ENCODE measurements at places on chromosomes 3 and 15. TPM values are rescaled to one million over a fixed set of nuclear protein-coding genes. Genes with fewer than 3 reads are reported as not detected.
A peak's percentile ranks its signal among the peaks of the same experiment; 100 is the strongest.

The CEP97 gene
- polyA plus RNA-seq: 14.0 TPM

The FES gene
- polyA plus RNA-seq: 10.0 TPM

The SOX14 gene
- polyA plus RNA-seq: not detected

The WDR49 gene
- 0.30 TPM for polyA plus RNA-seq

The TRA2B gene
- 182 TPM for polyA plus RNA-seq

The SPATA16 gene
- polyA plus RNA-seq: not detected

The LHFPL4 gene
- polyA plus RNA-seq: 0.03 TPM

The ROBO2 gene
- 5.4 TPM for polyA plus RNA-seq

- DNase-seq: no peak
These were observed 335.7 kb upstream of the RORA start for GRCh38 chr15:61564785-61565184.

GRCh38 chr3:119703820-119704531 is 1.2 kb downstream of the CFAP91 start:
- peak; percentile 2 for DNase-seq

- no peak for DNase-seq
These were observed 17.8 kb upstream of the UTS2B start for GRCh38 chr3:191348098-191348497.

DNA sequence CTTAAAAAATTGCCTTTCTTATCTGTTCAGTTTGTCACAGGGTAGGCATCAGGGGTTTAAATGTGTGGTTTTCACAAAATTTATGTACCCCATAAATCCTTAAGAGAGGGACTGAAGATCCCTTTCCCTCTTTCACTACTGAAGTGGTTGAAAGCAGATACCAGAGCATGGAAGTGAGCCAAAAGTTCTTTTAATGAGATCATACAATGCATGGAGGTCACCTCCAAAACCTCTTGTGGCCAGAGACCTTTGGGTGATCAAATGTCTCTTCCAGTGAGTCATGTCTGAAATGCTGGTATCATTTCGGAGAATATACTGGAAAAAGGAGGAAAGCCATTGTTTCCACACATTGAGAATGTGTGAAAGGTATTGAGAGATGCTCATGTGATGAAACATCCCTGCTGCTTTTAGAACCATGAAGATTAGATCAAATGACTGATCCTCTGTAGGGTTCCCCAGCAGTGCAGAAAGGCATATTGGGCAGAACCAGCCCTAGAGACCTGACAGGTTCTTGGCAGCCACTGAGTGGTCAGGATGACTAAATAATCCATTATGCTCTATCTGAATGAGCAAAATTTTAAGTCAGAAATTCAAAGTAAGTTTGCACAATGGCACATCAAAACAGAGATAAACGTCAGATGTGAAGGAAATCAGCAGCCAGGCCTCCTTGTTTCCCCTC is 165.8 kb upstream of the SLC2A2 start:
- DNase-seq: peak; percentile 27

DNA sequence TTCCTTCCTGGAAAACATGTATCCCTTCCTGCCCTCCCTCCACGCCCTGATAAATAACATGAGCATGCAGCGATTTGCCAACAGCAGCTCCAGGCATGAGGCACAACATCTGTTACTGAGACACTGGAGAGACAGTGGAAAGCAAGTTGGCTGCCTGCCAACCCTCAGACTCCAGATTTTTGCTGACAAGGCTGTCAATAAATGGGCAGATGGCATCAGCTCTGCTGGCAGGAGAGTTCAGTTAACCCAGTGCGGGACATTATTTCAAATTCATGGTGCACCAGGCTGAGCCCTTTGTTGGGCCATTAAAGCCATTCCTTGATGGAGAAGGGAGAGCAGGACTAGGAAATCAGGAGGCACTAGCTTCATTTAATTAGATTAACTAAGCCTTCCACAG is 293.3 kb downstream of the MEX3B start:
- DNase-seq: peak; percentile 79

DNA sequence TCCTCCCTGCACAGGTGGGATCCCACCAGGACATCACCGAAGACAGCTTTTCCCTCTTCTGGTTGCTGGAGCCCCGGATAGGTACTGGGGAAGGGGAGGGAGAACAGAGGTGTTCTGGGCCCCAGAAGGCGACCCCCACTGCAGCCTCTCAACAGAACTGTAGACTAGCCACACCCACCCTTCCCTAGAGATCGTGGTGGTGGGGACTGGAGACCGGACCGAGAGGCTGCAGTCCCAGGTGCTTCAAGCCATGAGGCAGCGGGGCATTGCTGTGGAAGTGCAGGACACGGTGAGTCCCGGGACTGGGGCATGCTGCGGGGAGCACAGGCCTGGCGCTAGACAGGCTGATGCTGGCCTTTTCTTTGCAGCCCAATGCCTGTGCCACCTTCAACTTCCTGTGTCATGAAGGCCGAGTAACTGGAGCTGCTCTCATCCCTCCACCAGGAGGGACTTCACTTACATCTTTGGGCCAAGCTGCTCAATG is 809 bp downstream of the NDUFAF3 start:
- no peak for DNase-seq

- DNase-seq: no peak
These were observed 42.9 kb upstream of the ZNF710 start for GRCh38 chr15:89958107-89958805.

GRCh38 chr15:66774001-66774814 is 72.2 kb downstream of the SMAD6 start:
- DNase-seq: peak; percentile 93

DNA sequence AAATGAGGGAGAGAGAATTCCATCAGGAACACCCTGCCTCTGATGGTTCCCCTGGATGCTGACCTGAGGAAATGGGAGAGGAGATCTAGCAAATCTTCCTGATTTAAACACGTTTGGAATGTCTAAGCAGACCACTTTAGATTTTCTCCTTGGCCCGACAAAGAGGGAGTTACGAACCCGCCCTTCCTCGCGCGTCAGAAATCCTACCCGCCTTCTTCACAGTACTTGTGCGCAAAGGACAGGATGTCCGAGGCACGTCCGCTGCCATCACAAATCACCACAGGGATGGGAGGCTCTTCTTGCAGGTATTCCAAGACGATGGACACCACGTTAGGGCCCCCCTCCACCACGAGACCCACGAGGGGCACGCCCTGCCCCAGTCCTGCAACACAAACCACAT is 38.6 kb downstream of the TRPM1 start:
- peak; percentile 10 for DNase-seq

GRCh38 chr3:13883681-13884080 is 3.8 kb upstream of the WNT7A start:
- DNase-seq: no peak

DNA sequence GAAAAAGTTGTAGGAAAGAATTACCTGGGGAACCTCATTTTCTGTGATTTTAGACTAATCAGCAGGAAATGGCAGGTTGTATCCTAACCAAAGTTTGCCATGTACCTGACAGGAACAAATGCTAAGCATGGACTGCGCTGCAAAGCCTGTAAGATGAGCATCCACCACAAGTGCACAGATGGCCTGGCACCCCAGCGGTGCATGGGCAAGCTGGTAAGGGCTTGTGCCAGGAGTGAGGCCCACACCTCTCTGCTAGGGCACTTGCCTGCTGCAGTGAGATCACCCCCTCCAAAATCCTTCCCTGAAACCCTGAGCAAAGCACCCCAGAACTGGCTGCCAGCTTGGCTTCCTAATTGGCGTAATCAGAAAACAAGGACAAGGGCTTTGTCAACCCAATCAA is 102.6 kb downstream of the STAC start:
- DNase-seq: no peak

DNA sequence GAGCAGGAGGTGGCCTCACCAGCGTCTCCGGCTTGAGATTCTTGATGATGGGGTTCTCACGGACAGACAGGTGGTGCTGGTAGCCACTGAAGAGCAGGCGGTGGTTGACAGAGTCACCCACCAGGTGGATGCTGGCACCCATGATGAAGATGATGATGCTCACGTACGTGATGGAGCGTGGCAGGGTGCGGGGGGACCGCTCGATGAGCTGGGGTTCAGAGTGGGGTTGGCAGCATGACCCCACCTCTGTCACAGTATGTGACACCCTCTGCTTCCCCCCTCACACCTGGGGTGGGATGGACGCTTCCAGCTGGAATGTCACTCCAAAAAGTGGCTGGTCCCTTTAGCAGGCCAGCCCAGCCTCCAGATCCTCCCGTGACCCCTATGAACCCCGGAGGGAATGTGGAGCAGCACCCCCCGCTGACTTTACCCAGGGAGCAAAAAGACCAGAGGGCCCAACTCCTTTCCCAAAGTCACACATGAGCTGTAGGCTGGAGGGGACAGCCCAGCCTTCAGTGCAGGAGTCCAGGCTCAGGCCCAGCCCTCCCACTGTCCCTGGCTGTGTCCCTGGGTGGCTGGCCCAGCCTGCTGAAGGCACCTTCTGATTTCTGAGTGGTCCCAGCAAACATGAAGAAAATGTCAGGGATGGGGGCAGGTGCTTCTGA is 6.7 kb upstream of the CALML4 start:
- DNase-seq: no peak

- peak; percentile 52 for DNase-seq
These were observed 951 bp downstream of the TARS3 start for GRCh38 chr15:101723171-101723873.

DNA sequence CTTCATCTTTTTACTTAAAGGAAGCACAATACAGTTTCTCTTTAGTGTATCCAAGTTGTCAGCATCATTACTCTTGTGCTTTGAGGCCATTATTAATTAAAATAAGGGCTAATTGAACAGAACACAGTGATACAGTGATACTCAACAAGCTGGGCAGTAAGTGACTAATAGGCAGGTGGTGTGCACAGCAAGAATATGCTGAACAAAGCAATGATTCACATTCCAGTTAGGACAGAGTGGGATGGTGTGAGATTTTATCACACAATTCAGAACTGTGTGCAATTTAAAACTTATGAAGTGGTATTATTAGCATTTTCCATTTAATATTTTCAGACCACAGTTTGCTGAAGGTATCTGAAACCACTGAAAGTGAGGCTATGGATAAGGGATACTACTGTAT is 116.9 kb downstream of the PLOD2 start:
- no peak for DNase-seq

DNA sequence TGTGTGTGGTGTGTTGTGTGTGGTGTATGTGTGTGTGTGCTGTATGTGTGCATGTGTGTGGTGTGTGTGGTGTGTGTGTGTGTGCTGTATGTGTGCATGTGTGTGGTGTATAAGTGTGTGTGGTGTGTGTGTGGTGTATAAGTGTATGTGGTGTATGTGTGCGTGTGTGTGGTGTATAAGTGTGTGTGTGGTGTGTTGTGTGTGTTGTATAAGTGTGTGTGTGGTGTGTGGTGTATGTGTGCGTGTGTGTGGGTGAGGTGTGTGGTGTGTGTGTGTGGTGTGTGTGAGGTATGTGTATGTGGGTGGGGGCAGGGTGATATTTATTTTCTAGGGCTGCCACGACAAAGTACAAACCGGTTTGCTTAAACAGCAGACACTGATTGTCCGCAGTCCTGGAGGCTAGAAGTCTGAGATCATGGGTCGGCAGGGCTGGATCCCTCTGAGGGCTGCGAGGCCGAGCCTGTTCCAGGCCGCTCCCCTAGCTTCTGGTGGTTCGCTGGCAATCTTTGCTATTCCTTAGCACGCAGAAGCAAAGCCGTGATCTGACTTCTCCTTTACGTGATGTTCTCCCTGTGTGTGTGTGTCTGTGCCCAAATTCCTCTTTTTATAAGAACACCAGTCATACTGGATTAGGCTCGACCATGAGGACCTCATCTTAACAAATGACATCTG is 160.2 kb downstream of the XXYLT1 start:
- peak; percentile 40 for DNase-seq

GRCh38 chr15:68553994-68554720 is 24.6 kb upstream of the CORO2B start:
- DNase-seq: peak; percentile 57

GRCh38 chr3:38371541-38372213 is 25.1 kb downstream of the XYLB start:
- no peak for DNase-seq

DNA sequence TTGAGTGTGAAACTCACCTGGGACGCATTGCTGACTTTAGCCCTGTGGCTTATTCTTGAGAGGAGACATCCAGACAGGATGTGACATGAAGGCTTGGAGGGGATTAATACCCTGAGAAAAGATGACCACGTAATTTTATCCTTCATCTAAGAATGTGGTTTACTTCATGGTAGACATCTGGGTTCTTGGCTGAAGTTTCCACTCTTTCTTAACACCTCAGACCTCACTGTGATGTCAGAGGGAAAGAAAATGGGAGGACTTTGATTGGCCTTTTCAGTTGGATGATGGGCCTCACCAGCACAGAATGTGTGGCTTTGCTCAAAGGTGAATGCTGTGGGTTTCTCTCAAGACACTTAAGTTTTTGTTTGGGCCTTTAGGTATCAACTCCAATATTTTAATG is 16.5 kb downstream of the GORASP1 start:
- DNase-seq: no peak

DNA sequence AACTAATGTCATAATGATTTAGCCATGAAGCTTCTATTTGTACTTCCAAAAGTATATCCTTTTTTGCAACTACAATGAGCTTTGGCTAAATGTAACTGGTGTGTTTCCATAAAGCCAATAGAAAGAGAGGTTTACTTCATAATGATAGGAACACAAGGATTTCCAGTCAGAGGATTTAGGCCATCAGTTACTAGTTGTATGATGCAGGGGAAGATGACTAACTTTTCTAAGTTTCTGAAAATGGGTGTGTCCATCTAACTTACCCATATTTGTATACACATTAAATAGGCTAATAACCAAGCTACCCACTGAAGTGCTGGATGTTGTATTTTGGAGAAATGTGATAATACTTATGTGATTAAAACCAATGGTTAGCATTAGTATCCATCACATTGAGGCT is 55.7 kb downstream of the SLC4A7 start:
- no peak for DNase-seq

GRCh38 chr15:92071045-92071634 is 217.6 kb downstream of the SLCO3A1 start:
- no peak for DNase-seq

- no peak for DNase-seq
These were observed 14.5 kb upstream of the ABTB1 start for GRCh38 chr3:127658234-127658633.

GRCh38 chr3:12303534-12303933 is 14.7 kb downstream of the PPARG start:
- no peak for DNase-seq

GRCh38 chr3:22496641-22497040 is 706.5 kb upstream of the UBE2E2 start:
- no peak for DNase-seq

DNA sequence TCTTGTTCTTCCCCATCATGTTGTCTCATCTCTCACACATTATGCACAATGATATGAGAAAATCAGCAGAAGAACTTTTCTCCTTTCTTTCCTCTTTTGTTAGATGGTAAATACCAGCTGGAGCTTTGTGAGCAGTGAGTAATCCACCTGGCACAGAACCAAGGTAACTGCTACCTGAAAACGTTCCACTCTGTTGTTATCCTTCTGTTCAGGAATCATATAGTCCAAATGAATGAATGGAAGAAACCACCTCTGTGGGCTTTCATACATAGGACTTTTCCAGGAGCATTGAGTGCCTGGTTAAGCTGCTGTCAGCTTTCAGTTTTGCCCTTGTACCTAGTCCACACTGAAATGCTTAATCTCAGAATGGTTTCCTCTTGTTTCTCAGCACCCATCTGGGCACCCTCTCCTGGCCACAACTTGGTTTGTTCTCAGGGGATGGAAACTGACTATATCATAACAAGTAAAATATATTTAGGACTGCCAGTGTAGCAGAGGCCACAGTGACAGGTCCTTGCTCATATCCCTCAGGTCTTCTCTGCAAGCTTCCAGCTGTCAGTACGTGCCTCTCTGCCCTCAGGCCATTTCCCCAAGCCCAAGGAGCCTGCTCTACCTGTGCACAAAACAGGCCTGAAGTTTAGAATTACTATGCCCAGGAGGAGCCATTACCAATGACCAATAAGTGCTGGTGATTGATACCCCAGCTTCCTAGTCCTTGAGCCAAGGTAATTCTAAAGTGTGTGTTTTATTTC is 23.5 kb upstream of the SLC4A7 start:
- DNase-seq: no peak

Measured in muscle of back (tissue), 13 donors.